ENCODE measurements at places on chromosomes 3 and 15. TPM values are rescaled to one million over a fixed set of nuclear protein-coding genes. Genes with fewer than 3 reads are reported as not detected.

DNA sequence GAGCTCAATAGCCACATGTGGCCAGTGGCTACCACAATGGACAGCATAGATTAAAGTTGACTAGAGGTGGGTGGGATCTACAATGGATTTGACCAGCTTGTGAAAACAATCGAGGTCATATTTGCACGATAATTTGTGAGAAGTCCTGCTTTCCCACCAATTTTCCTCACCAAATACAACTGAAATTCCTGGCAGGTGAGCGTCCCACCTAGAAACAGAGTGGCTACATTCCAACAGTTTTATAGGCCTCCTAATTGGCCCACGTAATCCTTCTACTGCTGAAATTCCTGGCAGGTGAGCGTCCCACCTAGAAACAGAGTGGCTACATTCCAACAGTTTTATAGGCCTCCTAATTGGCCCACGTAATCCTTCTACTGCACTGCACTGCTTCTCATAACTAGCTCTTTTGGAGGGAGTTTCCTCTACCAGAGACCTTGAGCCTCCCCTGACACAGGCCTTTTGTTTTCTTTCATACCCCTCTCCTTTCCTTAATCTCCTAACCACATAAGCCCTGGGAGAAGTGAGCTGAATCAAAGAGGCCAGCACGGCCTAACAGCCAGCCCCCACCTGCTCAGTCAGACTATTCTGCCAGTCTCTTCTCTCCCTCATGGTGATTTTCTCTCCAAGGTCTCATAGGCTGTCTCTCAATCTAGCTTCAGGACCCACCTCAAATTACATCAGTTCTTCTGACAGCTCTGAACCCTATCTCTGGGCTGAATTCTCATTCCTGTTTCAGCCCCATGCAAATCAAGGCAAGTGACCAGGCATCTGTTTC, 80.2 kb downstream of the BFSP2 start:
- DNase-seq: no peak

LRRC31 gene
- not detected for total RNA-seq

GRCh38 chr15:101250873-101251829, 697 bp downstream of the CHSY1 start:
- no peak for DNase-seq

DNA sequence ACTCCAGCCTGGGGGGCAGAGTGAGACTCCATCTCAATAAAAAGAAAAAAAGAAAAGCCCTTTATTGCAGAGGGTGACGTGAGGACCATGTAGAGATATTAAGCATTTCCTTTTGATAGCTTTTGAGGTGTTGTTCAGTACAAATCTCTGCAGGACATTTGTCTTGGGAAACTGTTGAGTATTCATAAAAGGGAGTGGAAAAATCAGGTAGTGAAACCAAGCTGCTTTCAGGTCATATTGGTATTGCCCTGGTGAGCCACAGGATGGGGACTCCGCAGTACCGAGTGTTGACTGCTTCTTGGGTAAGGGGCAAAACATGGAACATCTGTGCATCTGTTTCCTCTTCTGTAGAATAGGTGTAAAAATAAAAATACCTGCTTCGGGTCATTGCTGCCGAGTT, 9.9 kb downstream of the ITPR1 start:
- DNase-seq: no peak

C2CD4A gene
- 0.43 TPM for total RNA-seq

DNA sequence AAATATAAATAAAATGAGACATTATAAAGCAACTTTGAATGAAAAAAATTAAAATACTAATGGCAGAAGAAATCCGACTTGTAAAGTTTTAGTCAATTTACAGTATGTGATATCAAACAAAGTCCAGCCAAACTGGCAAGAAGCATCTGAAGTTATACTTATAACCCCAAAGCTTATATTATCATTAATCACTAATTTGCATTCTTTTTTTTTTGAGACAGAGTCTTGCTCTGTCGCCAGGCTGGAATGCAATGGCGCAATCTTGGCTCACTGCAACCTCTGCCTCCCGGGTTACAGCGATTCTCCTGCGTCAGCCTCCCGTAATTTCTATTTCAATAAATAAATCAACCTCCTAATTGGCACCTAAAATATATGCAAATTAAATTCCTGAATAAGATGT, 80.1 kb downstream of the AQR start:
- DNase-seq: no peak

DNA sequence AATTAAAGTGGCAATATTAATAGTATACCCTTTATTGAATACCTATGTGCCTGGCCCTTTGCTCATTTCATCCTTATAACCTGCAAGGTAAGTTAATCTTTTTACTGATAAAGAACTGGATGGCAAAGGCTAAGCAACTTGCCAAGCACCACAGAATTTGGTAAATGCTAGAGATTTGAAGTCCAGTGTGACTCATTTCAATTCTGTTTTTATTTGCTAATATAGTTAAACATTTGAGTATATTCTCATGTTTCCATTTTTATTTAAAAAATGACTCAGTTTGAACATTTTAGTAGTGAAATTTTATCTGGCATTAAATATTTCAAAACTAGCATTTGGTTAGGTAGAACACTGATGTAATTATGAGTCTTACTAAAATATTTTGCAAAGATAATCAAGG, 11.3 kb downstream of the PFN2 start:
- no peak for DNase-seq

GNAT1 gene
- not detected for total RNA-seq

DNA sequence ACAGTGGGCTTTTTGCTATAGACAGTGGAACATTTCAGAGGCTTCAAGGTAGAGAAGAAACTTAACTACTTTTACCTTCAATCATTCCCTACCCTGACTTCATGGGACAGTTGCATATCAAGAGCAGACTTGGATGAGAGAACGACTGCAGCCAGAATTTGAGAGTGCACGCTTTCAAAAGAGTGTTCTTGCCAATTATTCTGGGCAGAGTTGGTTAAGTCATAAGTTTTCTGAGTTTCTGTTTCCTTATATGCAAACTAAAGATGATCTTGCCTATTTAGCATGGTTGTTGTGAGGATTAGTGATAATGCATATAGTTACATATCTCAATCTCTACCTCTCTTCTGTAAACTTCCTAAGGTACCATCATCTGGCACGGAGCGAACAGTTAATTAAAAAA, 7.6 kb downstream of the SLC9A9 start:
- no peak for DNase-seq

DNA sequence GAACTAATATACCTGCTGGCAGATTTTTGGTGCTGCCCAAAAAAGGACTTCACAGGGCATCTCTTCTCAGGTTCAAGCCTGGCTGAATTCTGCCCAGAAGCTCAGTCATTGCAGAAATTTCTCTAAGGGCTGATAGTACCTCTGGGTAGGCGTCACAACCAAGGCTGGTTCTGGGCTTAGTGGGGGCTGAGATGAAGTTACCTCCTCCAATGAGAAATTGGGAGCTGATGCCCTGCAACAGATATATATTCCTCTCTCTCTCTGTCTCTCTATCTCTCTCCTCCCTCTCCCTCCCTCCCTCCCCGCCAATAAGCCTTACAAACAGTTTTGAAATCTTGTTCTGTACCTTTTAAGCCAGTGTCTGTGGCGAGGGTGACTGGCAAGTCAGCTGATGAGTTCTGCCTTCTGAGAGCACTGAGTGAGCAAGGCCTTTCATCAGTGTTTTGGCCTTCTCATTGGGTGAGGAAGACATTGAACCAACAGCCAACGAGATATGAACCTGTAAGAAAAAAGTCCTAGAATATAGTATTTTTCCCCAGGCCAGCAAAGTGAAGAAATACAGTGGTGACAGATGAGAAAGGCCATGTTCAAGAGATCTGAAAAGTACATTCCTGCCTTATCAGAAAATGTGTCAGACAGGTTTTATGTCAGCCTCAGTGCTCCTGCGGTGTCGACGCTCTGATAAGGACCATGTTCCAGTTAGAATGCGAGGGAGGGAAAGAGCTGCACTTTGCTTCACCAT, 45.5 kb downstream of the TMEM39A start:
- DNase-seq: no peak

DNA sequence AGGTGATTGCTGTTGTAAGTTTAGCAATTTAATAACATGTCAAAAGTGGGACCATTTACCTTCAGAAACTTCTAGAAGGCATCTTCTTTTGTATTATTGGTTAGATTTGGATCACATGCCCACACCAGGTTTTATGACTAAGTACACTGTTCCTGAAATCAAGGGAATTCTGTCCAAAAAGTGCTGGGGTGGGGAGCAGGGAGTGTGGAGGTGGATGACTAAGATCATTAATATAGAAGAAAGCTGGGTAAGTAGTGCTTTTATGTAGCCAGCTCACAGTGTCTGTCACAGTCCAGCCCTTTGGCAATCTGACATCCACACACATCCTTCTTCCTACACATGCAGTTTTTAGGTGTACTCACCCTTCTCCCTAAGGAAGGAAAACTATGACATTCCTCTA, 120.0 kb downstream of the TMCO5A start:
- no peak for DNase-seq

ZFAND6 gene
- 21.9 TPM for total RNA-seq

- DNase-seq: no peak
These were observed 164.4 kb downstream of the WDR76 start for GRCh38 chr15:43991206-43991605.

STX19 gene
- not detected for total RNA-seq

- no peak for DNase-seq
These were observed 1465.3 kb upstream of the GBE1 start for GRCh38 chr3:83226751-83227150.

GRCh38 chr3:58681863-58682262, 15.3 kb upstream of the FAM3D start:
- DNase-seq: no peak

CERS3 gene
- total RNA-seq: 0.16 TPM

HIGD2B gene
- 0.33 TPM for total RNA-seq

DNA sequence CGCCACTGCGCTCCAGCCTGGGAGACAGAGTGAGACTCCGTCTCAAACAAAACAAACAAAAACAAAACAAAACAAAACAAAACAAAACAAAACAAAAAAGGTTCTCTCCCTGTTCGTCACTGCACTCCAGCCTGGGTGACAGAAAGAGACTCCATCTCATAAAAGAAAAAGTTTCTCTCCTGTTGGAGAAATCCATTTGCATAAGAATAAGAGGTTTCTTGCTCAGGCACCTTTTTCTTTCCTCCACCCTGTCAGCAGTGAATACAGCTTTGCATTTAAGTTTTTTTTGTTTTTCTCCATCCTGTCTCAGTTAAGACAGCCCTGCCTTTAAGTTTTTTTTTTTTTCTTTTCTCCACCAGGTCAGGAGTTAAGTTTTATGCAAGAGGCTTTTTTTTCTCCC, 109.5 kb downstream of the DPH6 start:
- no peak for DNase-seq

GRCh38 chr3:94615275-94616065, 552.6 kb downstream of the NSUN3 start:
- no peak for DNase-seq

- no peak for DNase-seq
These were observed 47.0 kb downstream of the DHX30 start for GRCh38 chr3:47849699-47850563.

SLC27A2 gene
- total RNA-seq: 14.4 TPM

DNA sequence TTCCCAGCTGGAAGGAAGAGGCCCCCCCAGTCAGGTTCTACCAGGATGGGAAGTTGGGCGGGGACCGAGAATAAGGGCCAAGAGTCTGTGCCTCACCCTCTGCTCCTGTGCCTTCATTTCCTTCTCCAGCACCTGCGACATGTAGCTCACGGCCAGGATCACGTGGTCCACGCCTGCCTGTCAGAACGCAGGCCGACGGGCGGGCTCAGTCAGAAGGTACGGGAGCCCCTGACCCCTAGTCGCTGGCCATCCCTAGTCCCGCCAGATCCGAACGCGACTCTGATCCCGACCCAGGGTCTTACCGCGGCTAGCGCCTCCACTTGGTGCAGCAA, 489 bp downstream of the GMPPB start:
- DNase-seq: peak; percentile 45

KCNMB2 gene
- not detected for total RNA-seq

DNA sequence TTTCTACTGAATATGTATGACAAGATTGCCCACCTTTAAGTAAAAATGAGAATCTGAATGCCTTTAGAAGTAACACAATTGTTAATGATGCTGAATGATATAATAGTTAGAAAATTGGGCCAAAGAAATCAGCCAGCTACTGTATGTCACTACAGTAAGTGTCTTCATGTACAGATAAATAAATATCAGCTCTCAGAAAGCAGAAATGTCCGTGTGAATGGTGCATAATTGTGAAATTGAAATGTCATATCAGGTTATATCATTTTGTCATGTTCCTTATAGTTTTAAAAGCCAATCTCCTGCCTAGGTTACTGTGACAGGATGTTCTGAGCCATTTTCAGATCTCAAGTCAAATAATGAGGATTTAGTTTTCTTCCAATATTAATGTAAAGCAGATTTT, 90.6 kb upstream of the SNTN start:
- no peak for DNase-seq

TADA3 gene
- total RNA-seq: 40.2 TPM

DNA sequence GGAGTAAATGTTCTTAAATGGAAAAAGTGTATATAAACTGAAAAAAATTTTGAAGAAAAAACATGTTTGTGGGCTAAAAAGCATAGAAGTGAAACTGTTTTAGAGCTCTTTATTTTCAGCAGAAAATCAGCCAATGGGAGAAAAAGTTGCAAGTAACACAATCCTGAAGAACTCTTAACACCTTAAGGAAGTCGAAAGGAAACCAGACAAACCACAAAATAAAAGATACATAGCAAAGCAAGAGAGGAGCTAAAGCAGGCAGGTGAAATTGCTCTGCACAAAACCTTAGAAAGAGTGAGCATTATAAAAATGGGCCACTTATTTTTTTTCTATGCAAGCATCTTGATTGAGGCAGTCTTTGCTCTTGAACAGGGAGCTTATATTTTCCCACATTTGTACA, 300.5 kb downstream of the RAP2B start:
- no peak for DNase-seq
